Posterior cingulate gyrus (tissue), 11 donors: ENCODE measurements at places on chromosomes 13 and 19.

DNA sequence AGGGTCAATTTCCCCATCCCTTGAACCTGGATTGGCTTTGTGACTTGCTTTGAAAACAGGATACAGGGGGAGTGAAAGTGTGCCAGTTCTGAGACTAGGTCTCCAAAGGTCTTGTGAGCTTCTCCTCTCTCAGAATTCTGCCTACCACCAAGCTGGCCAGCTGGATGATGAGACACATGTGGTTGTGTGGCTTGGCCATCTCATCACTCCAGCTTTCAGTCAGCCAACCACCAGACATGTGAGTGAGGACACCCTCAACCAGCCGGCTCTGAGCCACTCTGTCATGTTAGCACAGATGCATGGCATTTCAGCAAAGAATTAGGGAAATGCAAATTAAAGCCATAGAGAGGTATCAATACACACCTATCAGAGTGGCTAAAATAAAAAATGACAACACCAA is 29.5 kb downstream of the ENOX1 start:
- DNase-seq = no peak

GRCh38 chr13:98004107-98004506 is 50.6 kb downstream of the IPO5 start:
- DNase-seq = no peak

DNA sequence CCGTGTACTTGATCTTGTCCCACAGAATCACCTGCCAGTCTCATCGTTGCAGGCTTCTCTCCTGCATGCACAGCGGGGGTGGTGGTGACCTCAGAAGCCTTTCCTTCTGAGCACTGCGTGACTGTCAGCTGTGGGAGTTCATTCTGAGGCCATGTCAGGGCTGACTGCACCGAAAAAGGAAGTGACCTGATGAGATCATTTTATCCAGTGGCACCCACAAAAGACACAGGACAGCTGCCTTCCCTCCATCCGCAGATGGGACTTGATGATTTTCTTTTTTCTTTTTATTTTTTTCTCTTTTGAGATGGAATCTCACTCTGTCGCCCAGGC is 89.7 kb downstream of the RAB20 start:
- DNase-seq = no peak

GRCh38 chr19:41876847-41877832 is at the start of gene CD79A:
Gene CD79A, plus strand, starts transcription at chr19:41877279. Its CDS starts 26 bp downstream, at chr19:41877305.
- DNase-seq = no peak

- no peak for DNase-seq
Observed at GRCh38 chr19:46921071-46921470, 60.3 kb downstream of the ARHGAP35 start.

DNA sequence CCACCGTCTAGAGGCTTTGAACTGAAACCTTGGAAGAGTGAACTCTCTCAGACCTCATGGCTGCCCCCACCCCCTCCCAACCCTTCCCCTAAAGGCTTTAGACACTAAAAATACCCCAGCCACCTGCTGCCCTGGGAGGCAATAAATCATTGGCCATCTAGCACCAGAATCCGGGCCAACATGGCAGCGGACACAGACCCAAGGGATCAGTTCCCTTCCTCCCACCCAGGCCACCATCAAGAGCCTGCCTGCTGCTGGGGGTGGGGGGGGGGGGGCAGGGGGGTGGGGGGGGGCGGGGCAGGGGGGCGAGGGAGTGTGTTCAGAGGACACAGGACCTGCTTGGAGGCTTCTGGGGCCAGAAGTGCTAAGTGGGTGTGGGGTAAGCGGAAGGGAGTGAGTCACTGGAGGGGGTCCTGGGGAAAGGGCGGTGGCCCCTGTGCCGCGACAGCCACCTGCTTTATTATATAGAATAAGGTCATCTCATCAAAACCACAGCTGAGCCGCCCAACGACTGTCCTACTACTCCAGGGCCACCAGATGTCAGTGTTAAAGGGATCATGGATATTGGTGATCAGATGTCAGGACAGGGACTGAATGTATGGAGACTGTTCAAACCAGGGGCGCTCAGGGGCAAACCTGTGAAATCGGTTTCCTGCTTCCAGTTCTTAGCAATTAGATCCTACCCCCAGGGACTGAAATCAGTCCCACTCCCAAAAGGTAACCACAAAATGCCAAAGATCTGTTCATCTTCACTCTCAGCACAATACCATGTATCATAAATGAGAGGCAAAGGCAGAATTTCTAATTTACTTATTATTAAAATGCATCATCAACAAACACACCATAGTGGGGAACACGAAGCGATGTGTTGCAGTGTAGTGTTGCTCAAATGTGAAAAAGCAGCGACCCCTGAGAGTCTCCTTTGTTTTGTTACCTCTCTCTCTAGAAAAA is 24.3 kb downstream of the ARL11 start:
- DNase-seq = no peak

DNA sequence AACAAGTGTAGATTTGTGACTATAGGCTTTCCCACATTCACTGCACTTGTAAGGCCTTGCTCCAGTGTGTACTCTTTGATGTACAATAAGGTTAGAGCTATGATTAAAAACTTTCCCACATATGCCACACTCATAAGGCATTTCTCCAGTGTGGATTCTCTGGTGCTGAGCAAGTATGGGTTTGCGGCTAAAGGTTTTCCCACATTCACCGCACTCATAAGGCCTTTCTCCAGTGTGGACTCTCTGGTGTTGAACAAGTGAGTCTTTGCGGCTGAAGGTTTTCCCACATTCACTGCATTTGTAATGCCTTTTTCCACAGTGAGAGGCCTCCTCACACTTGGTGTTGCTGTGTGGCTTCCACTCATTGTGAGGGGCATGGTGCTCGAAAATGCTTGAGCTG is 3.7 kb downstream of the ZNF772 start:
- no peak for DNase-seq

- no peak for DNase-seq
Observed at GRCh38 chr13:91644806-91645205, 246.4 kb downstream of the GPC5 start.

- no peak for DNase-seq
Observed at GRCh38 chr13:55990631-55991030, 1150.1 kb upstream of the PRR20A start.

- DNase-seq = peak; percentile 58
Observed at GRCh38 chr19:29873024-29873800, 61.4 kb downstream of the CCNE1 start.

DNA sequence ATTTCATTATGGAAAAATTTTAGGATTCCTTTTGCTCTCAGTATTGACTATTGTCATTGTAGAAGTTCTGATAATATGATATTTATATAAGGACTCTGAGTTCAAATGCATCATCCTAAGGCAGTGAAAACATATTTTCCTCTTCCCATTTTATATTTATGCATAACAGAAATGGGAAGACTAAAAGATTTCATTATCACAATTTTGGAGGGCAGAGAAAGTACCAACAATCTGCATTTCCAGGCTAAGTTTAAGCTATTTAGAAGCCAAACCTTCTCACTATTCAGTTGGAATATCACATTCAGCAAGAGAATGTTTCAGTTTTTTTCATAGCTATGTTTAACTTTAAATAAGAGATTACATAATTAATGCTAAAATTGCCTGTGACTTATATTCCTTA is 558.5 kb upstream of the GPC6 start:
- DNase-seq = no peak

DNA sequence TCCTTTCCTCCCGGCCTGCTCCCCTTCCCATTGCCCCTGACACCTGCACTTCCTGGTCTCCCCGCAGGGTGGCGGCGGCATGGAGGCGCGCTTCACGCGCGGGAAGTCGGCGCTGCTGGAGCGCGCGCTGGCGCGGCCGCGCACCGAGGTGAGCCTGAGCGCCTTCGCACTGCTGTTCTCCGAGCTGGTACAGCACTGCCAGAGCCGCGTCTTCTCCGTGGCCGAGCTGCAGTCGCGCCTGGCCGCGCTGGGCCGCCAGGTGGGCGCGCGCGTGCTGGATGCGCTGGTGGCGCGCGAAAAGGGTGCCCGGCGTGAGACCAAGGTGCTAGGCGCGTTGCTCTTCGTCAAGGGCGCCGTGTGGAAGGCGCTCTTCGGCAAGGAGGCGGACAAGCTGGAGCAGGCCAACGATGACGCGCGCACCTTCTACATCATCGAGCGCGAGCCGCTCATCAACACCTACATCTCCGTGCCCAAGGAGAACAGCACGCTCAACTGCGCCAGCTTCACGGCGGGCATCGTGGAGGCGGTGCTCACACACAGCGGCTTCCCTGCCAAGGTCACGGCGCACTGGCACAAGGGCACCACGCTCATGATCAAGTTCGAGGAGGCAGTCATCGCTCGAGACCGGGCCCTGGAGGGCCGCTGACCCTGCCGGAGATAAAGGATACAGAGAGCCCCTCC is 1.7 kb downstream of the TRAPPC5 start:
- DNase-seq = peak; percentile 33

GRCh38 chr19:6590827-6591319 is at the start of gene CD70:
Gene CD70, minus strand, starts transcription at chr19:6591150. Its CDS starts 148 bp downstream, at chr19:6591002.
- no peak for DNase-seq

GRCh38 chr13:30907121-30907861 is 1.2 kb downstream of the MEDAG start:
- DNase-seq = no peak

DNA sequence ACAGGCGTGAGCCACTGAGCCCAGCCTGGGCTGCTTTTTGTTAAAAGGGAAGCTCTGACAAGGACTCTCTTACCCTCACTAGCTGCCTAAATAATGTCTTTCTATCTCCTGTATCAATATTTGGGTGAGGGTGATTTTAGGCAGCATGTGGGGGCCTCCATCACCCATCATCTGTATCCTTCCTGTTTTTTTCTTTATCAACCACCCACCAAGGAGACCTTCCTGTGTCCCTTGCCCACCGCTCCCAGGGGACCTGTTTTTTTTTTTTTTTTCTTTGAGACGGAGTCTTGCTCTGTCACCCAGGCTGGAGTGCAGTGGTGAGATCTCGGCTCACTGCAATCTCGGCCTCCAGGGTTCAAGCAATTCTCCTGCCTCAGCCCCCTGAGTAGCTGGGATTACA is 5.4 kb upstream of the NDUFB7 start:
- DNase-seq = no peak

DNA sequence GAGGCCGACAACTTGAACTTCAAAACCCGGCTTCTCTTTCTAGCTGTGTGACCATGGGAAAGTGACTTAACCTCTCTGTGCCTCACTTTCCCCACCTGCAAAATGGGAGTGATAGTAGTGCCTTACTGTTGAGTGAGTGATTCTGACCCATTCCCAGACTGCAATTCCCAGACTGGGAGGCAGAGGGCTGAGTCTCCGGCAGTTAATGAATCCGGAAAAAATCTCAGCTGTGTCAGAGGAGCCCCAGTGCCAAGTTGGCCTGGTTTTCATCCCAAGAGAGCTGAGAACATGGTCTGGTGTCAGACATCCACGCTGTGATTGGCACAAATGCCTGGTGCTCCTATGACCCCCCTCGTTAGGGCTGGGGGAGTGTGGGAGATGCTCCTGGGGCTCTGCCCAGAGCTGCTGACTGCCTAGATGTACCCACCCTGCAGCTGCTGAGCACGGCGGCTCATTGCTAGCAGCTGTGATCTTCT is 50.0 kb downstream of the PIN1 start:
- DNase-seq = peak; percentile 71

DNA sequence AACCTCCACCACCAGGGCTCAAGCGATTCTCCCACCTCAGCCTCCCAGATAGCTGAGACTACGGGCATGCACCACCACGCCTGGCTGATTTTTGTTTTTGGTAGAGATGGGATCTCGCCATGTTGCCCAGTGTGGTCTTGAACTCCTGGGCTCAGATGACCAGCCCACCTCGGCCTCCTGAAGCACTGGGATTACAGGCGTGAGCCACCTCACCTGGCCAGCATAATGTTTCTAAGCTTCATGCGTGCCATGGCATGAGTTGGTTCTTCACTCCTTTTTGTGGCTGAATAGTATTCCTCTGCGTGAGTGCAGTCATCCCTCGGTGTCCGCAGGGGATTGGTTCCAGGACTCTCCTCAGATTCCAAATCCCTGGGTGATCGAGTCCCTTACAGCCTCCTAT is 4.2 kb upstream of the ZNF579 start:
- no peak for DNase-seq

DNA sequence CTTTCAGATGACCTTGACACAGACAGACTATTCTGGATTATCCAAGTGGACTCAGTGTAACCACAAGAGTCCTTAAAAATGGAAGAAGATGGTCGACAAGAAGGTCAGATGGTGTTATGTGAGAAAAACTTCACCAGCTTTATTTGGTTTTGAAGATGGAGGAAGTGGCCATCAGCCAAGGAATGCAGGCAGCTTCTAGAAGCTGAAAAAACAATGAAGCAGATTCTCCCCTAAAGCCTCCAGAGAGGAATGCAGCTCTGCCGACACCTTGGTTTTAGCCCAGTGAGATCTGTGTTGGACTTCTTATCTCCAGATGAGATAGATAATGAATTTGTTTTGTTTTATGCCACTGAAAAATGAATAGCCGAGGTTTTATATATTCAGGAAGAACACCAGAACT is 501.5 kb downstream of the DCT start:
- no peak for DNase-seq
